ENCODE measurements at places on chromosomes 6 and 20.

- no peak for DNase-seq
Observed at GRCh38 chr6:34561227-34561530, 5.0 kb upstream of the SPDEF start.

DNA sequence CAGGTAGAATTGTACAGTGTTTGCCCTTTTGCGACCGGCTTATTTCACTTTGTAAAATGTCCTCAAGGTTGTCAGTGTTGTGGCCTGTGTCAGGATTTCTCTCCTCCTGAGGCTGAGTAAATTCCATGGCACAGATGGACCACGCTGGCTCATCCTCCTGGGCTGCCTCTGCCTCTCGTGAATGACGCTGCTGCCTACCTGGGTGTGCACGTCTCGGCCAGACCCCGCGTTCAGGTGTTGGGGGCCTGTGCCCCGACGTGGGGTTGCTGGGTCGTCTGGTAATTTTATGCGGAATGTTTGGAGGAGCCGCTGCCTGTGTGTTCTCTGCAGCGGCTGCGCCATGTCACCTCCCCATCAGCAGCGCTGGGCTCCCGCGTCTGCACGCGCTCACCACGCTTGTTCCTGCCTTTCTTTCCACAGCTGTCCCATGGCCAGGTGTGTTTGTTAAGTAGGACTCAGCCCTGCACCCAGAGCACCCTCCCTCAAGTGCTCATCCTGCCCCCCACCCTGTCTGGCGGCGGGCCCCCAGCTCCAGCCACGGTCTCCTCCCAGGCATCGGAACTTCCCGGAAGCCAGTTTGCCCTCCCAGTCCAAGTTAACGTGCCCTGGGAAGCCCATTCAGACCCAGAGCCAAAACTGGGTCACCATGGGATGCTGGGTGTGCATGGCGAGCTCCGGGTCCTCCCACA lies 36.1 kb upstream of the CHRNA4 start:
- no peak for DNase-seq

- no peak for DNase-seq
Observed at GRCh38 chr6:170445487-170445886, 107.6 kb downstream of the PSMB1 start.

GRCh38 chr6:34554291-34555006 lies 1.7 kb downstream of the SPDEF start:
- DNase-seq: no peak

DNA sequence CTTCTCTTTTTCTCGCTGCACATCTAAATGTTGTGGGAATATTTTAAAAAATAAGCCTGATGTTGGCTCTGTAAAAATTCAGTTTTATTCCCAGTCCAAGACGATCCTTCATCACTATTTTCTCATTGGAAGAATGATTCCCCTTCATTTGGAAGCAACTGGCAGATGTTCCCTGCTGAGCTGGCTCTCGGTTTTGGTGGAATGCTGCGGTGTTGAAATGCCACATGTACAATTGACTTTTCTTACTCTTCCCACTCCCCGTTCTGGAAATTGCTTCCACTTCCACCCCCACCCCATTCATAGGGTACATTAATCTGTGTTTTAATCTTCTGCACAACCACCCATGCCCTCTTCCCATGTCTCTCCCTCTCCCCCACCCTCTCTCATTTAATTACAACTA lies 496.3 kb upstream of the MAP3K7 start:
- DNase-seq: no peak

DNA sequence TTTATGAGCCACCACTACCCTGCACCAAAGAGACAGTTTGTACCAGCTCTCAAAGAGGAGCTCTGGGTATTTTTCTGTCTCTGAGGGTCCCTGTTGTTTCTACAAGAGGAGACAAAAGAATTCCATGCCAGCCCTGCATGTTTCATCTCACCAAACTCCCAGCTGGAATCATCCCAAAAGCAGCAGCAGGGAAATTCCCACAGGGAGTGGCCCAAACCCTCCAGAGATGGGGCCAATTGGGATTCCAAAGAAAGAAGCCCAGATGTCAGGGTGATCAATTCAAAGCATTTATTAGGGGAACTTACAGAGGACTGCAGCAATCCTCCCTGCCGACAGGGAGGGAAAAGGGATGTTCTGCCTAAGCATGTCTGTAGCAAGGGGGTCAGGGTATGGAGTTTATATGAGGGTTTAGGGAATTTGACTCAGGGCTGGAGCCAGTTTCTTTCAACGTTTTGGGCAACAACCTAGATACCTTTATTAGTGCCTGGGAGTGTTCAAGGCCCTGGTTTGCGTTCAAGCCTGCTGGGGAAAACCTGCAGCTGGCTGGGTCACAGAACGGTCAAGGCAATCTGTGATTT lies 47.2 kb downstream of the MUC22 start:
- no peak for DNase-seq

- no peak for DNase-seq
Observed at GRCh38 chr6:104322841-104323240, 536.9 kb downstream of the HACE1 start.

GRCh38 chr6:160055378-160055777 lies 66.2 kb upstream of the SLC22A1 start:
- DNase-seq: no peak

- DNase-seq: no peak
Observed at GRCh38 chr20:50270569-50270968, 79.9 kb downstream of the CEBPB start.
